ENCODE measurements at places on chromosomes 2 and 18.

DNA sequence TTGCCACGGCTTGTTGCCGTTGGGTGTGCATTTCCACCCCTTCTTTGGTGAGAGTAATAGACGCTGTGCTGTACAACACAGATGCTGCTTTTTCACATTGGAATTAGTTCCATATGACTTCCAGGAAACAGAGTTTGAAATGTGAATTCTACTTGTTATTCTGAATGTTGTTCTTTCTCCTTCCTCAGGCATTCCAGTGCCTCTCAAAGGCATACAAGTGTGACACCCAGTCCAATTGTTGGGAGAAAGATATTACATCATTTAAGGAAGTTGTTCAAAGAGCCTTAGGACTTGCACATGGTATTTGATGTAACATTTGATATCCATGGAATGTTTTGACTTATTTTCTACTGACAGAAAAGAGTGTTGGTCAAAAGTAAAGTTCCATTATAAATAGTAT is 134.4 kb upstream of the LTBP1 start:
- DNase-seq: no peak

DNA sequence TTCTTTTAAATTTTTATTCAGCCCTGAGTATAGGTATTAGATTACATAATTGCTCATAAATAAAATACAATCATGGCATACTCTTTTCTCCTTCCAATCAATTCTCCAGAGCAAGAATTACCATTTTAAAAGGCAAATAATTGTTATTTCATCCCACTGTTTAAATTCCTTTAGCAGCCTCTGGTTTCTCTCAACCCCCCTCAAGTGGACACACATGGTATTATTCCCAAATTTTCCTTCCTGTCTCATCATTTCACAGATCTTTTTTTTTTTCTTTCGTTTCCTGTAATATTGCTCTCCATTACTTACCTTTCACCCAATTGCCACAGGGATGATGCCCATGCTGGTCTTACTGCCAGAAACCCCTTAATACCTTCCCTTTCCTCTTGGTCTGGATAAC is 385.2 kb downstream of the RIT2 start:
- no peak for DNase-seq

DNA sequence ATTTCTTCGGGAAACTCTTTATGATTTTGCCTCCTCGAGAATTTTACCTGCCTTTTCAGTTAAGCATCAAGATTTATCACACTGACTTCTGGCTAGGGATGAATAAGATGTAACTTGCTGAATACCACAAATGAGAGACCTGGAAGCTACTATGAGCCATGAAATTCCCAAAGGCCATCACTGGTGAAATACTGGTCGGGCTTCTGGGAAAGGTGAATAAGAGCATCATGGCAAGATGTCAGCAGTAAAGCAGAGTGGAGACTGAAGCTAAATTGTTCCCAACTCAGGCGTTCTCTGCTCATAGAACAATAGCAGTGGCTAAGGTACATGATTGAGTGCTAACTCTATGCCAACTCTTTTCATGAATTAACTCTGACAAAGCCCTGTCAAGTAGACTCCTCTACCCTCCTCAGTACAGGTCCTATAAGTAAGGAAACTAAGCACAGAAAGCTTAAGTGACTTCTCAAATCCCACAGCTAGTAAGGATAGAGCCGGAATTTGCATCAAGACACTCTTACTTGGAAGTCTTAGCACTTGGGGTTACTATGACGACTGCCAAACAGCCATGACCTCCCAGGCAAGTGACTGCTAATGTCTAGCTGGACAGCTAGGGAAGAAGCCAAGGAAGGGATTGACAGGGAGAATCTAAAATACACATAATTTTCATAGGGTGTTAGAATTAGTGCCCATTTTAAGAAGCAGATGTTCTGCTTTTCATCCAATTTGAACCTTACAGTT is 22.7 kb upstream of the DSC3 start:
- no peak for DNase-seq

DNA sequence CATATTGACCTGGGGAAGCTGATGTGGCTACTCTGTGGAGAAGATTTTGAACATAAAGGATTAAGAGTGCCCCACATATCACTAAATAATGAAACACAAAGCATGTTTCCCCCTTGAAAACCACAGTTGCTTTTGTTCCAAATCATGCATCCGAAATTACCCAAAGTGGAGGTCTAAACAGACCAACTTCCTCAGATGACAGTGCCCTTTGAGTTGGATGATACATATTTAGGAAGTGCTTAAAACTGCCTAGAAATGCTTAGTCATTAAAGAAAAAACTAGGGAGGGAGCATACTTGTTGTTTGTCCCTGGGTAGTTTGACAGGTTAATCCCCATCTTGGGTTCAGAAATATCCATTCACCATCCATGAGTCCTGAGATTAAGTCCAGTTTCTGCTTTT is 1070.3 kb downstream of the SUCLG1 start:
- DNase-seq: no peak

DNA sequence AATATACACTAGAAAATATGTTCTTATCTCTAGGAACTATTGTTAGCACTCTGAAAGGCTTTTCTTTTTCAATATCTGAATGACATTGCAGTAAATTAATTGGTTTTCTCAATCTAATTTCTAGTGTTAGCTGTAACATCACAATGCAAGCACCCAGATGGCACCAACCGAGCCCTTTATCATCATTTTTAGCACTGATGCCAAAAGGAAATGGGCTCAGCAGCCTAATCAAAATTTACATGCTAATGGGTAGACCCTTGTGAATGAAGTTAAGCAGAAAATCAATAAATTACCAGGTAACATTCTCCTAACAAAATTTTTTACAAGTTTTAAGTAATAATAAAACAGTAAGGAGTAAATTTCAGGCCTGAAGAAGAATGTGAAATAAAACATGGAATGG is 53.5 kb upstream of the PGAP1 start:
- no peak for DNase-seq

GRCh38 chr2:231708773-231709635 is 679 bp downstream of the PTMA start:
- DNase-seq: no peak

- DNase-seq: no peak
These were observed 376.6 kb upstream of the TRIB2 start for GRCh38 chr2:12340164-12340563.

DNA sequence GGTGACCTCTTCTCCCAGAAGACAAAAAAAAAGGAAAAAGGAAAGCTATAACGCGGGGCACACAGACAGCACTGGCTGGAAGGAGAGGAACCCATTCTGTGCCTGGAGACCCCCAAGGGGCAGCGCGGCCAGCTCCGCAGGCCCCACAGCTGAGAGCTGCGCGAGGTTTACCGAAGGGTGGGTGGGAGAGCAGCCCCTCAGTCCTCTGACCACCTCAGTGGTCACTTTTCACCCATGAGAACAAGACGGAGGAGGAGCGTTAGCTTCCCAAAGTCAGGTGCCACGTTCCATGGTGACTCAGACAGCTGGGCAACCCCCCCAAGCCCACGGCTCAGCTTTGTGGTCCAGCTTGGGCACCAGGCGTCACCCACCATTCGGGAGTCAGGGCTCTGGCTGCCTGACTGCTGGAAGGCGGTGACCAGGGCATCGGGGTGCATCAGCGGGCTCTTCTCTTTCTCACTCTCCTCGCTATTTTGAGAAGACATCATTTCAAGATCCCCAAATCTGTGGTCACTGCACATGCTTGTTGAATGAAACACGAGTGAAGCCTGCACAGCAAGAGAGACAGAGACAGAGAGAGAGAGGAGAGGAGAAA is 35.2 kb downstream of the RPL31 start:
- DNase-seq: no peak

DNA sequence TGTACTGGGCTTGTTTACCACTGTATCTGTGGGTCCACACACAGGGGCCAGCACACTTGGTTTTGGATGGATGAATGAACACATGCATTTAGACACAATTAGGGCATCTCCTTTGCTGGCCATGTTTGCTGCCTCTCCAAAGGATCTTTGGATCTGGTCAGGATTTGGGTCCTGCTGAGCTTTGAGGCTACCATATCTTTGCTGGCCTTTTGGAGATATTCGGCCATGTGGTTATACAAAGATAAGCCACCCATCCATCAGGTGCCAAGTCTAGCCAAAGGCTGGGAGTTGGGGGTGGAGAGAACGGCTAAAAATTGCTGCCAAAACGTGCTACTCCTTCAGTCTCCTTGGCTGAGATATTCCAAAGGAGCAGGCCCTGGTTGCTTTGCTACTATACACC is 18.2 kb upstream of the FZD7 start:
- DNase-seq: no peak

GRCh38 chr2:198135481-198135934 is 331.1 kb downstream of the PLCL1 start:
- no peak for DNase-seq

GRCh38 chr2:216189410-216189809 is 80.3 kb downstream of the XRCC5 start:
- DNase-seq: no peak

GRCh38 chr2:19797871-19798270 is 103.9 kb downstream of the TTC32 start:
- DNase-seq: no peak

- no peak for DNase-seq
These were observed 320.9 kb upstream of the FSIP2 start for GRCh38 chr2:185417688-185418087.

DNA sequence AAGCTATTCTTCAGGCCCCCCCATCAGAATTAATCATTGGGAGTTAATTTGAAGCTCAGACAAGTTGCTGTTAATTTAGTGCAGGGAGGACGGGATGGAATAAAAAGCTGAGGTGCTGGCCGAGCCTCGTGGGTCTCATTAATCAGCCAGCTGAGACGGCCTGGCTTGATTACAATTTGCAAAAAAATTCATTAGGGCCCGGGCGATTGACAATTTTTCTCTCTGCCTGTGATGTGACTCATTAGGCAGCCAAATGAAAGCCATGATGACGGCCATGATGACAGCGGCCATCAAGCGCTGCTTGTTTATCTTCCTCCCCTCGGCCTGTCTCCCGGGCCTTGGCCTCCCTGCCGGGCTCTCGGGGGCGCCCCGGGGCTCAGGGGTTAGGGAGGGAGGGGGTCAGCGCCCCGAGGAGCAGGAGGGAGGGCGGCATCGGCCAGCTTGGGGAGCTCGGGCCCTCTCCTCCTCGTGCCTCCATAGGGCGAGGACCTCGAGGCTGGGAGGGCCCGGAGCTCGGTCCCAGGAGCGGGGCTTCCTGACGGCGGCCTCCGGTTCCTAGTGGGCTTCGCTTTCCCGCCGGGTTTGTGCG is 5.2 kb downstream of the GBX2 start:
- no peak for DNase-seq

GRCh38 chr18:75574187-75574586 is 146.7 kb upstream of the SMIM21 start:
- DNase-seq: no peak

GRCh38 chr18:80145196-80145804 is 36.2 kb downstream of the ADNP2 start:
- DNase-seq: peak; percentile 16

- no peak for DNase-seq
These were observed at the start of gene CD226 for GRCh38 chr18:69947361-69948133. Gene CD226 (minus strand): TSS chr18:69947873. CDS start chr18:69947406, 467 bp downstream.
